ENCODE measurements at places on chromosomes 16 and 17.

- no peak for DNase-seq
Measured at GRCh38 chr17:69418535-69418934, 4.0 kb downstream of the MAP2K6 start.

GRCh38 chr17:31007695-31008373 lies 37.0 kb downstream of the RNF135 start:
- DNase-seq = no peak

DNA sequence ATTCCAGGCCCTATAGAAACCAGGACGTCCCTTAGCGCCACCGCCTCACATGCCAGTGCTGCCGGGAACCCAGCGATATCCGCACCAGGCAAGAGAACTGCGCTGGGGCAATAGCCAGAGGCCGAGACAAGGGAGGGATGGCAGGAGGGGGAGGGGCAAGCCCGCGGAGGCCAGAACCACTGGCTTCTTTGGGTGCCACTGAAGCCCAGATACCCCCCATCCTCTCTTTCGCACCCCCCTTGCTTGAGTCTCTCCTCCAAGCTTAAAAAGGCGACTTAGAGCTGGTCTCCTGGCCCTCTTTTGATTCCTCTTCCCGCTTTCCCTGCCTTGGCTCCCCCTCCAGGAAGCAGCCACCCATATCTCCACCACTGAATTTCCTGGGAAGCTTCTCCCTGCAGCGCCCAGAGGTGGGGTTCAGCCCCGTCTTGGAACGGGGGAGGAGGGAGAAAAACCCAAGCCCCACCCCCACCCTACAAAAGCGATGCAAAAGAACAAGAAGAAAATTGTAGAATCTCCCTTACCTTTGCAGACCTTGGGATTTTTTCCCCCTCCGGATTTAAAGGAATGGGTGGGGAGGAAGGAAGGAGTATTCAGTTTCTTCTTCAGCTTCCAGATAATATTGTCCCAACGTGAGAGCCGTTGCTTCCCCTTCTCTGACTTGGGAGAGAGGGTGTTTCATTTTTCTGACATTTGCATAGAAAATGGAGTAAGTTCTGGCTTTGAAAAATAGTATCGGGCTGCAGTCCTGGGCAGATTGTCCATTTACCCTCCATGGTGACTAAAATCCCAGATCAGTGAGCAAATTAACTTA lies 622 bp downstream of the HOXB6 start:
- no peak for DNase-seq

DNA sequence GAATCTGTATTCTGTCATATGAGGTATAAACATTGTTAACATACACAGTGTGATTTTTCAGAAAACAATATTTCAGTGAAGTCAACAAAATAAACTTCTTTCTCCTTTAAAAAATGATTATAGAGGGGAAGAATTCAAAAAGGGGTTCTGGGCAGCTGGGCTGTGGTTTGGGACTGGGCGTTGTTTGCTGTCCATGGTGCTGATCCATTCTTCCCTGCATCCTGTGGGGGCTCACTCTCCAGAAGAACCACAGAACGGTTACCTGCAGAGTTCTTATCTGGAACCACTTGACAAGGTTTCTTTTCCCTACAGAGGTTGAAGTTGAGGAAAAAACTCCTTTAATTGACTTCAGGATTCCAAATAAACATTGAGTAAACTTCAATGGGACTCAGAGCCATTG lies 1091.0 kb downstream of the CDH8 start:
- no peak for DNase-seq

- DNase-seq = no peak
Measured at GRCh38 chr17:19248928-19249574, 11.9 kb downstream of the EPN2 start.

GRCh38 chr16:52069866-52070265 lies 477.1 kb downstream of the TOX3 start:
- DNase-seq = no peak

- DNase-seq = peak; percentile 29
Measured at GRCh38 chr17:29592850-29593551, at the start of gene ANKRD13B. Gene ANKRD13B, plus strand, starts transcription at chr17:29593132. Its CDS starts 490 bp downstream, at chr17:29593622.

DNA sequence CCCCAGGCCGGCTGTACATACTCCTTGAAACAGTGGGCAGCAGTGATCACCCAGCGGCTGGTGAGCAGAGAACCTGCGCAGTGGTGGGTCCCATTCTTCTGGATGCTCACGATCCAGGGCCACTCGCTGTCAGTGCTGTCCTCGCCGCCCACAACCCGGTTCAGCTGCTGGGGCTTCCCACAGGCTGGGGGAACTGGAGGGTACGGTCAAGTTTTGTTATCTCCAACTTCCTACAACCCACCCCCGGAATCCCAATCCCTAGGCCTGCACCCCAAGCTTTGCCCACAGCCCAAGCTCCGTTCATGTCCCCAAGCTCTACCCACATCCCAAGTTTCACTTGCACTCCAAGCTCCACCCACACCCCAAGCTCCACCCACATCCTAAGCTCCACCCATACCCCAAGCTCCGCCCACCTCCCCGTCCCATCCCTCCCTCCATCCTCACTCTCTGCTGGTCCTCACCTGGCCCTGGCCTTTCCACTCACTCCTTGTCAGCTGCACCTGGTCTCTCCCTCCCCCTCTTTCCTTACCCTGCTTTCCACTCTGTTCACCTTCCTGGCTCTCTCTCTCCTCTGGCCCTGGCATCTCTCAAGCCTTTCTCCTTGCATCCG lies 1.8 kb downstream of the PRSS22 start:
- no peak for DNase-seq

DNA sequence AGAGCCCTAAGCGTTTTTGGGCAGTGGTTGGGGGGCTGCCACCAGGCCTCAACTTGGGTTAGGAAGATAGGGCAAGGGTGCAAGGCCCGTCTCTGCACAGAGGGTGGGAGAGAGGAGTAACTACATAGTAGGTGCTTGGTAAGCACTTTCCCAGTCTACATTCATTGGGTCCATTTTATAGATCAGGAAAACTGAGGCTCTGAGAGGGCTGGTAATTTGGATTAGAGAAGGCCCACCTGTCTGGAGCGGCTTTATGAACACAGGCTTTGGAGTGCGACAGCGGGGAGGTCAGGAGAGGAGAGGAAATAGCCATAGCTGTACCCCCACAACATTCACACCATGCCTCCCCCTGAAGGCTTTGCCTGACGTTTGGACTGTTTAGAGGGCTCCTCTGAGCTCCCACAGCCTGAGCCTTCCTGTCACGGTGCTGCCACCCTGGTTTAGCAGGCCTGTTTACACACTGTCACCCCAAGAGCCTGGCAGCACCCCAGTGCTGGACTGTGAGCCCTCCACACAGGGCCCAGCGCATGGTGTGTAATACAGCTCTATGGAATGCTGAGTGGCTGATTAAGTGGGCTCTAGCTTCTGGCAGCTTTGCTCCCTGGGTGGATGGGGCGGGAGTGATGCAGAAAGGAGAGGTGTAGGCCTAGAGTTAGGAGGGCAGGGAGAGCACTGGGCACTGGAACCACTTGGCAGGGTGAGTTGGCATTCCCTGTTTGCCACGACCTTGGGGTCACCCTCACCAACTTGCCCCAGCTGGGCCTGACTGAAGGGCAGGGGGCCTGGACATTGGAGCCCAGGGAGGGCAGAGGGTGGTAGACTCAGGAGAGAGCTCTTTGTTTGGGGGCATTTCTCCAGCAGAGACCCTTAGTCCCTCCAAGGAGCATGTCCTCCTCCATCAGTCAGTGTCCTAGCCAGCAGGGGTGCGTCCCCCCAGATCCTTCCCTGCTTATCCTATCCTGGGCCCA lies 73.7 kb downstream of the RAI1 start:
- no peak for DNase-seq

- no peak for DNase-seq
Measured at GRCh38 chr17:34357398-34357797, 1.1 kb downstream of the CCL13 start.

- DNase-seq = no peak
Measured at GRCh38 chr17:81691196-81691595, 7.4 kb downstream of the HGS start.

GRCh38 chr17:3679531-3680126 lies 11.0 kb downstream of the EMC6 start:
- no peak for DNase-seq

DNA sequence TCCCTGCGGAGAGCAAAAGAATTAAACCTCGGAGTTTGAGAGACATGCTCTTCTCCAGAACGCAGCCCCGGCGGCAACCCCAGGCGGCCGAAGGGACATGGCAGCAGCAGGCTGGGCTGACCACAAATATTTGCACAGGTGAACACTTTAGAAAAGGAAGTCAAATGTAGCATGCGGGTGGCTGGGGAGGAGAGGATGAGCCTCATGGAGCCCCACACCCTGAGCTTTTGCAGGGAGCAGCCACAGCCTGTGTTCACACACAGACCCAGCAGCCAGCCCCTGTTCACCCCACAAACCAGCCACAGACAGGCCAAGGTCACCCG lies 17.8 kb downstream of the HS3ST6 start:
- DNase-seq = no peak

GRCh38 chr16:2371421-2371820 lies 30.9 kb upstream of the ABCA3 start:
- no peak for DNase-seq

- DNase-seq = no peak
Measured at GRCh38 chr16:4572715-4573114, 16.6 kb downstream of the C16orf96 start.

- no peak for DNase-seq
Measured at GRCh38 chr17:55793272-55793671, 42.4 kb downstream of the PCTP start.

GRCh38 chr17:72296456-72296855 lies 175.6 kb downstream of the SOX9 start:
- no peak for DNase-seq

DNA sequence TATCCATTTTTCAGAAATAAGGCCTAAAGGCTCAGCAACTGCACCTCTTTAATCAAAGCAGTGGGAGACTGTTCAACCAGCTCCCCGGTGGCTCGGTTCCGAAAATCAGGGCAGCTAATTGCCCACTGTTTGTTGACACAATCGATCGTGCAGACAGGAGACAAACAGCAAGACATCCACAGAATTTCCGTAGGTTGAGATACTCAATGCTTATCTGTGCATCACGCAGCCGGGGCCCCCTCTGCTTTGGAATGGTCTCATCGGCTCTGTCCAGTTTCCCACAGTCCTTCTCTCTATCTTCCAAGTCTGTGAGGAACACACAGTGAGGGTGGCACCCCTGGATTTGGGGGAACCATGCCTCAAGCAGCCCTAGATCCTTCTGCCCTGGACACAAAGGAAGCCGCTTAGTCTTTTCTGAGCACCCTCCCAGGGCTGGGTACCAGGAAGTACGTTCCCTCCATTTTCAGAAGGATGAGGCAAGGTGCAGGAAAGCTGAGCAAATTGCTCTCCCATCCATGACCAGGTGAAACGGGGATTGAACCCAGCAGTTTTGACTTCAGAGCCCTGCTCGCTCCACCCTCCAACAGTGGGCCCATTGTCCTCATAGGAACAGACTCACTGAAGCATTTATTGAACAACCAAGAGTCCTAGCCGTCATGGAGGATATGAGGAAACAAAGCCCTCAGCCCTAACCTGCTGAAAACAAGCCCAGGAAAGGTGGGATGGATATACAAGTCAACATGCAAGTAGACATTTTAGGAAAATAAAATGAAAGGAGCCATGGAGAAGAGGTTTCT lies 70.7 kb downstream of the C16orf95 start:
- no peak for DNase-seq

DNA sequence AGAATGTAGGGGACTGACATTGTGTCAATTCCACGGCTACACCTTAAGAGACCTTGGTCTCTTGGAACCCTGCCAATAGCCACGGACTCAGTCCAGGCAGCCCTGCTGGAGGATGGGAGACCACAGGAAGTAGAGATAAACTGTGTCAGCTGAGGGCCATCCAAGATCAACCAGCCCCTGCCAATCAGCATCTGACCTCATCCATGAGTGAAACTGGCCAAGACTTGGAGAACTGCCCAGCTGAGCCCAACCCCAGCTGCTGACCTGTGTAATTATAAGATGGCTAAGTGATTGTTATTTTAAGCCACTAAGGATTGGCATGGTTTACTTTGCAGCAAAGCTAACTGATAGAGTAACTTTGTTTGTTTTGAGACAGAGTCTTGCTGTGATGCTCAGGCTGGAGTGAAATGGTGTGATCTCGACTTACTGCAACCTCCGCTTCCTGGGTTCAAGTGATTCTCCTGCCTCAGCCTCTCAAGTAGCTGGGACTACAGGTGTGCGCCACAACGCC lies 13.3 kb upstream of the YWHAE start:
- no peak for DNase-seq

GRCh38 chr16:30151091-30151490 lies 28.1 kb upstream of the MAPK3 start:
- DNase-seq = no peak

- no peak for DNase-seq
Measured at GRCh38 chr17:30556374-30557332, 79.4 kb downstream of the GOSR1 start.

DNA sequence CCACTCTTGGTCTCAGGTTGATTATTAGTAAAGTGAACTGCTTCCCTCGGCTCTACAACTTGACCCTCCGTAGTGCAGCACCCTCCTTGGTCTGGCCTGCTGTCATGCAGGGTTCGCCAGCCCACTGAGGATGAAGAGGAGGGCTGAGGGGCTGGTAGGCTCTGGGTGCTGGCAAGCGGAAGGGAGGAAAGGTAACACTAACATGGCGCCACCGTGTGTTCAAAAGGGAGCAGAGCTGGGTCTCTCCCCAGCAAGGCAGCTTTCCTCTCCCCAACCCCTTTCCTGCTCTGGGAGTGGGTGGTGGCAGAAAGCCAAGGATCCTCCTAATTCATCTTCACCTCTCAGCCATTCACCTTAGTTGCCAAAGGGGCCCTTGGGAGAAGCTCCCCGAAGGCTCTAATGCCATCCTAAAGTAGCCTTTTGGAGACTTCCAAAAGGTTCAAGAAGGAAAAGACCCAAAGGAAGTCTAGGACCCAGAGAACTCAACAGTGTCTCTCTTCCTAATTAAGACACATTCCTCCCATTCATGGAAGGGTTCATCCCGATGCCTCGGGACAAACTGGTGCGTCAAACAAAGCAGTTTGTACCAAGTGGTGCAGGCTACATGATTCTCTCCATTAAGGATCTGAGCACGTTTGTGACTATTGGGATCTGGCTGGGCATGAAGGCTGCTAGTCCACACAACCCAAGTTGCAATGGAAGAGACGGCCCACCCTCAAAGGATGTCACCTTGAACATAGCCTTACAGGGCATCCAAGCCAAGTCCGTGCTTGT lies 90.8 kb upstream of the TOB1 start:
- DNase-seq = peak; percentile 68

- no peak for DNase-seq
Measured at GRCh38 chr17:27997522-27997921, 45.0 kb upstream of the NLK start.

DNA sequence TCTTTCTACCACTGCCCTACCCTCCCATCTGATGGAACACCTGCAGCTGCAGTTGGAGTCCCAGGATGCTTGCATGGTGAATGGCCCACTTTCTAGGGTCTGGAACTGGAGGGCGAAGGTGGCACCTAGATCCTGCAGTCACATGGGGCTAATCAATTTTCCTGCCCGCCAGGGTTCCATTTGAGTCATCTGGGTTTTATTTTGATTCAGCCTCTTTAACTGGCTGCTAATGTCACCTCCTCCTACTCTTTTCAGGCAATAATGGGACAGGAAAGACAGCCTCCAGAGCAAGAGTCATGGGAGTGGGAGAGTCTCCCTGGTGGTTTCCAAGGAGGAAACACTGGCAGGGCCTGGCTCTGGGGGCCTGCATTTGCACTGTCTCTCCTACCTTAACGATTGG lies 3.8 kb upstream of the TBKBP1 start:
- no peak for DNase-seq
